ENCODE measurements at places on chromosomes 6 and 20. TPM values are rescaled to one million over a fixed set of nuclear protein-coding genes. Genes with fewer than 3 reads are reported as not detected.
A peak's percentile ranks its signal among the peaks of the same experiment; 100 is the strongest.

ZFP57 gene
- 0.59 TPM for total RNA-seq

APOM gene
- 1.6 TPM for total RNA-seq

- H3K27me3 ChIP-seq = no peaks in the 10 kb centered on the region
- H3K4me1 ChIP-seq = no peaks in the 10 kb centered on the region
- peak; percentile 31 for DNase-seq
- H3K27ac ChIP-seq = no peak overlapping the region
- H3K36me3 ChIP-seq = no peaks in the 10 kb centered on the region
- no peak overlapping the region for H3K4me3 ChIP-seq
These were observed 233.3 kb downstream of the SYNDIG1 start for GRCh38 chr20:24702501-24703283.

DNA sequence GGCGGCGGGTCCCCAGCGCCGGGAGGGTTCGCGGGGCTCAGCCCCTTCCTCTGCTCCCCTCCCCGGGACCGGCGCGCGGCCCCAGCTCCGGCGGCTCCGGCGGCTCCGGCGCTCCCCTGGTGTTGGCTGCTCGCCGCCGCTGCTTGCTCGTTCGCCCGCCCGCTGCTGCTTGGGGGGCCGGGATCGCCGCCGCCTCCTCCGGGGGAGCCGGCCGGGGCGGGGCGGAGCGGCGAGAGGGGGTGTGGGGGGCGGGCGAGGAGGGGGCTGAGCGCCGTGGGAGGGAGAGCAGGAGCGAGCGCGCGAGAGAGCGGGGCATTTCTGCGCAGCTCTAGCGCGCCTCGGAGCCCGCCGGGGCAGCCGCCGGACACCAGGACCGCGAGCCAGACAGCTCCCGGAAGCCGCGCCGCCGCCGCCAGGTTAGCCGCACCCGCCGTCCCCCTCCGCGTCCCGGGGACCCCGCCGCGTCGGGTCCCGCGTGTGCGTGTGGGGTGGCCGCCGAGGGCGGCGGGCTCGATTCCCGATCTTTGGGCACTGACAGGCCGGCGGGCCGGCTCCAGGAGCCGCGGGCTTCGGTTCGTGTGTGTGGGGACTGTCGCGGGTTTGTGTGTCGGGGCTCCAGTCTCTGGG, 62.0 kb upstream of the EPB41L1 start:
- H3K4me3 ChIP-seq = peak overlapping the region; percentile 86
- no peak overlapping the region for H3K27ac ChIP-seq
- peaks cover 46% of the 10 kb centered on the region for H3K27me3 ChIP-seq
- H3K36me3 ChIP-seq = no peaks in the 10 kb centered on the region
- H3K4me1 ChIP-seq = peaks cover 8% of the 10 kb centered on the region

DNA sequence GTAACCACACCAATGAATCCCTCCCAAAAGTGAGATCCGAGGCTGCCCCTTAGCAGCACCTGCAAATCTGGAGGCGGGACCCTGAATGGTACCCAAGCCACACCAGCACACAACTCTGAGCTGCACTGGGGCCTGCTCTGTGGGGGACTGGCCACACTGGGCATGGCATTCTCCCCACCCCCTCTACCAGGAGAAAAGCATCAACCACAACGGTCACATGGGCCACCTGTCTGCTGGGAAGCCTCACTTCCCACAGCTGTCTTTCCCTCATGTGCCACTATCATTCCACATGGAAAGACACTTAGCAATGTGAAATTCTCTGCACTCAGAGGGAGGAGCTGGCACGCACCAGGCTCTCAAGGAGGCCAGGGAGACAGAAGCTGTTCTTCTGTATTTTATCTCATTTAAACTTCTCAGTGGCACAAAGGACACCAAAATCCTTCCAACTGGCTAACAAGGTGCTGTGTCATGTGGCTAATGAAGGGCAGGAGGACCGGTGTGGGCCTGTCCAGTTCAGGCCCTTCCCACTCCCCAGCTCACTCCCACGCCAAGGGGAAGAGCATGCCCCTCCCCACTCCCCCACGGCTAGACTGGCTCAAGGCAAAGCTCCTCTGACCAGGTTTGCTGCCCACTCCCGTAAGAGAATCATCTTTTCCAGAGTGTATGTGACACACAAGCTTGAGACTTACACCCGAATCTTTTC, 19.0 kb downstream of the YTHDF1 start:
- DNase-seq = no peak
- H3K27ac ChIP-seq = no peak overlapping the region
- no peak overlapping the region for H3K4me3 ChIP-seq
- H3K27me3 ChIP-seq = no peaks in the 10 kb centered on the region
- H3K4me1 ChIP-seq = no peaks in the 10 kb centered on the region

GRCh38 chr6:113564371-113565171, 292.6 kb upstream of the MARCKS start:
- H3K36me3 ChIP-seq = no peaks in the 10 kb centered on the region
- H3K4me3 ChIP-seq = peak overlapping the region; percentile 32
- H3K27me3 ChIP-seq = peaks cover 12% of the 10 kb centered on the region

- H3K27ac ChIP-seq = no peak overlapping the region
- H3K4me1 ChIP-seq = no peaks in the 10 kb centered on the region
- no peaks in the 10 kb centered on the region for H3K27me3 ChIP-seq
- H3K4me3 ChIP-seq = no peak overlapping the region
- no peak for DNase-seq
- H3K36me3 ChIP-seq = no peaks in the 10 kb centered on the region
These were observed 165.8 kb downstream of the ZFAND3 start for GRCh38 chr6:37985355-37985754.

SCGN gene
- not detected for total RNA-seq

GRCh38 chr6:103680116-103680515, 1179.6 kb downstream of the HACE1 start:
- H3K4me3 ChIP-seq = no peak overlapping the region
- H3K27me3 ChIP-seq = no peaks in the 10 kb centered on the region
- no peaks in the 10 kb centered on the region for H3K4me1 ChIP-seq
- H3K36me3 ChIP-seq = no peaks in the 10 kb centered on the region
- no peak overlapping the region for H3K27ac ChIP-seq

DNA sequence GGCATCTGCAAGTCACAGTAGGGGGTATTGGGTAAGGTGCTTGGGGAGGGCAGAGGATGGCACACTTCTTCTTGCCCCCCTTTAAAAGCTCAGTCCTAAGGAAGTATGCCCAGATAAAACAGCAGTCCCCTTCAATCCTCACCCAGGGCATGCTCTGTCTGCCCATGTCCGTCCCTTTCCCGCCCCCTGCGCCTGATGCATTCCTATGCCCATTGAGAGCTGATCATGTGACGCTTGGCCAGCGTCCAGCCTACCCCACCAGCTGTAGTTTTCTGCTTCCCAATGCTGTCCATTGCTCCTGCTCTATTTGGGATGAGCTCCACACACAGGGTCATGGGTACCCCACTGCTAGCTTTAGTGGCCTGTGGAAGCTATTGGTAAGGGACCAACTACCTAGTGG, 8.3 kb downstream of the SIGLEC1 start:
- H3K36me3 ChIP-seq = no peaks in the 10 kb centered on the region
- no peaks in the 10 kb centered on the region for H3K27me3 ChIP-seq
- no peaks in the 10 kb centered on the region for H3K4me1 ChIP-seq
- no peak for DNase-seq

DNA sequence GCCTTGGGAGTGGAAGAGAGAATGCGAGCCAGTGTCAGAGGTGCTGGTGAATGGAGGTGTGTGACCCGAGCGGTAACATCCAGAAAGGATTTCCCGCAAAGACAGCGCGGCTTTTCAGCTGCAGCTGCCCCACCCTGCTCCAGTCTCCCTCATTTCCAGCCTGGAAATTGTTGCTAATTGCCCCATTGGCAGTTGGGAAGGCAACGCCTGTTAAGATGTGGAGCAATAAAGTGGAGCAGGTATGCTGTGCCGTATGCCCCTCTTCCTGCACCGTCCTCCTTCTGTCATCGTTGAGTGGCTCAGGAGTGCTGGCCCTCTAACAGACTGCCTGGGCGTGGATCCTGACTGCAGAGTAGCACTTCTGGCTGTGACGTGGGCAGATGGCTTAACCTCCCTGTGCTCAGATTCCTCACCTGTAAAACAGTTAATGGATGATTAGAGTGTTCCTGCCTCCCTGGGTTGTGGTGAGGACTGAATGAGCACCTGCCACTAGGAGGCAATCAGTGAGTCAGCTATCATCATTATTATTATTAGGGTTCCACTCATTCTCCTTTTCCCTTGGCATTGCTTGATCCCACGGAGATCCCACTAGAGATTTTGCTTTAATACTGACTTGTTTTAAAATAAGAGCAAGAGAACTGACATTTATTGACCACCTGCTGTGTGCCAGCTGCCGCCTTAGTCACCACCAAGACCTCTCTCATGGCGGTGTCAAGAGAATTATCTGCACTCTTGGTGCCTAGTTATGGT, 11.7 kb downstream of the ARFGEF2 start:
- no peaks in the 10 kb centered on the region for H3K27me3 ChIP-seq
- peak; percentile 58 for DNase-seq
- H3K27ac ChIP-seq = no peak overlapping the region
- H3K4me1 ChIP-seq = peaks cover 20% of the 10 kb centered on the region
- H3K4me3 ChIP-seq = peak overlapping the region; percentile 44

DNA sequence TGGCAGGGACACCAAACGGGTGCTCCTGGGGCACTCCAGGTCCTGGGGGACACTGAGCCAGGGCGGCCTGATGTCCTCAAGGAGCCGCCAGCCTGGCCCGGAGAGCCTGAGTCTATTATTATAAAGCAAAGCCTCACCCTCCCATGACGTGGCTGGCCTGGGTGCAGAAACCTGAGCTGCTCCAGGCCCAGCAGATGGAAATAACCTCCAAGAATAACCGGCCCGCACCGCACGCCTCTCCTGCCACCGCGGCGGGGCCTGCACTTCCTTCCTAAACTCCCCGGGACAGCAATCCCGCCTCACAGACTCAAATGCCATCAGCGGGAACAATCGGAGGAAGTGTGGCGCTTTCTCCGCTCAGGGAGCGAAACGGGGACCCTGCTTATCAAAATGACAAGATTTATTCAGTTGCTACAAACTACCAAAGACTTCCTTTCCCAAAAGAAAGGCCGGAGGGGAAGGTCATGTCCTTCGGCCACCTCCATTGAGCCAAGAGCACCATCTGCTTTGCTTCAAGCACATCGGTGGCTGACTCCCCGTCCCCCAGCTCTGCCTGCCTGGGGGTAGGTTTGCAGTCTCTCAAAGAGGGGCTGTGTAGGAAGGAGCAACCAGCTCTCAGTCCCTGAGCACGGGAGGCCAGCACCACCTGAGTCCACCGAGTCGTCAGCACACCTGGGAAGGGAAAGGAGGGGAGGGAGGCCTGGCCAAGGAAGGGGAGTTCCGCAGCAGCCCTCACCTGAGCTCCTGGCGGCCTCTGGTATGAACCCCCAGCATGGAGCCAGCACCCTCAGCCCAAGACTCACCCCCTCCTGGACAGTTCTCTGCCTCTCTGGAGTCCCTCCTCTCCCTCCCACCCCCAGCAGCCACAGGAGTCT, 78.6 kb upstream of the QKI start:
- no peak for DNase-seq
- no peak overlapping the region for H3K4me3 ChIP-seq
- H3K27ac ChIP-seq = peak overlapping the region; percentile 41
- peaks cover 4% of the 10 kb centered on the region for H3K4me1 ChIP-seq
- H3K36me3 ChIP-seq = no peaks in the 10 kb centered on the region
- H3K27me3 ChIP-seq = no peaks in the 10 kb centered on the region

DNA sequence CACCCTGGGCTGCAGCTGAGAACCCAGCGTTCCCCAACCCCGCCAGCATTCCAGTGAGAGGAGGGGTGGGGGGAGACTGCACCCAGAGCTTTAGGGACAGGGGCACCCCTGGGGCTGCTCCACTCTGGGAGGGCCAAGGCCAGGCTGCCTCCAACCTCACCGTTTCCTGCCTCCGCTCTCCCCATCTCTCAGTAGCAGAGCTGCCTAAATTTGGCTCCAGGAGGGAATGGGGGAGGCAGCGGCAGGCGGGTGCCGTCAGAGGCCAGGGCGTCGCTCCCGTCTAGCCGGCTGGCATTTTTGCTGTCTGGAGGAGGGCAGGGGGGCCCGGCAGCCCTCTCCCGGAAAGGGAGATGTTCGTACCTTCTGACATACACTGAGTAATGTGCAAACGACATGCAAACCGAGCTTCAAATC, 46.6 kb downstream of the NOL4L start:
- peak; percentile 69 for DNase-seq
- H3K27me3 ChIP-seq = peaks cover 7% of the 10 kb centered on the region
- no peaks in the 10 kb centered on the region for H3K36me3 ChIP-seq
- H3K27ac ChIP-seq = peak overlapping the region; percentile 44
- H3K4me3 ChIP-seq = no peak overlapping the region
- peaks cover 2% of the 10 kb centered on the region for H3K4me1 ChIP-seq

C6orf52 gene
- total RNA-seq = 1.0 TPM

- H3K27ac ChIP-seq = no peak overlapping the region
- DNase-seq = peak; percentile 91
- H3K27me3 ChIP-seq = peaks cover 18% of the 10 kb centered on the region
- H3K4me3 ChIP-seq = no peak overlapping the region
- H3K36me3 ChIP-seq = no peaks in the 10 kb centered on the region
These were observed 6.9 kb downstream of the HLA-DPB1 start for GRCh38 chr6:33082702-33083101.

DNA sequence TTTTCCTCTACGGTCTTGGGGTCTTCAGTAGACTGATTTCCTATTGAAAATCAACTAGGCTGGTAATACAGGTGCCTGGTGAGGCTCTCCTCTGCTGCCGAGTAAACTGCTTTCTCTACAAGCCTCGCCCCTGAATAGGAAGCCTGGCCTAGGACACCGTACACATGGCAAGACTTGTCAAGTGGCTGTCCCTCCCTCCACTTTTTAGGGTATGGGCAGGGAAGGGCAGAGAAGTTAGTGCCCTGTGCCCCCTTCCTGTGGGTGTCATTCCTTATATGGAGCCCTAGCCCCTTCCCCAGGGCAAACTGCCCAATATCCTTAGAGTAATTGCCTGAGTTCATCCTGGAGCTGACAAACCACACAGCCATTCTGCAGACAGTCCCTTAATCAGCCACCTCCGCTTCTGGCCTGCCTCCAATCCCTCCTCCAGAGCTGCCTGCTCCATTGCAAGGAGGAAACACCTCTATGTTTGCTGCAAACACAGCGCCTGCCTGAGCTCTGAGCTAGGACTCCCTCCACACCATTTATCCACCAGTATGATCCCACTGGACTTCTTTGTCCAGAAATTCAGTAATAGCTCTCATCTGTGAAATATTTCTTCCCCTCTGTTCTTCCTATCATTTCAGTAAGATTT, 93.1 kb downstream of the CHD6 start:
- no peak for DNase-seq
- peaks cover 8% of the 10 kb centered on the region for H3K4me1 ChIP-seq
- H3K27me3 ChIP-seq = no peaks in the 10 kb centered on the region

PARD6B gene
- total RNA-seq = 29.0 TPM

DNA sequence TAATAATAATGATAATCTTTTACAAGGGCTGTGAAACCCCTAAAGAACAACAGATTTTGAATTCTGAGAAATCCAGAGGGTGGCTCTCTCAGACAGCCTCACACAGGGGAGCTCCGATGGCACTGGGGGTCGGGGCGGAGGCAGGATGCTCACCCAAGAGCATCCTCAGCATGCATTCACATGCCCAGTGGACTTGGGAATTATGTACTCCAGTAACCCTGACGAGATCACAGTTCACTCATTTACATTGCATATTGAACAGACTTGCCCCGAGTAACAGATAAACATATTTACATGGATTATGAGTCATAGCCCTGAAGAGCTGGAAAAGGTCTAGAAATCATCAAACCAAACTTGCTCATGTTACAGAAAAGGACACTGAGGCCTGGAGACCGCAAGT, 482.7 kb upstream of the JARID2 start:
- H3K27ac ChIP-seq = no peak overlapping the region
- no peaks in the 10 kb centered on the region for H3K36me3 ChIP-seq
- no peaks in the 10 kb centered on the region for H3K27me3 ChIP-seq
- DNase-seq = no peak

PRKN gene
- 4.8 TPM for total RNA-seq

KHDRBS2 gene
- total RNA-seq = 7.2 TPM

SLC17A1 gene
- not detected for total RNA-seq

OGFRL1 gene
- 9.1 TPM for total RNA-seq
